Stimulated activated CD4-positive, alpha-beta T cell treated with anti-CD3 and anti-CD28 coated beads, Interleukin-15, amount 100 ng/mL, for 1 hour (primary cell): ENCODE measurements at places on chromosomes 4 and X.

DNA sequence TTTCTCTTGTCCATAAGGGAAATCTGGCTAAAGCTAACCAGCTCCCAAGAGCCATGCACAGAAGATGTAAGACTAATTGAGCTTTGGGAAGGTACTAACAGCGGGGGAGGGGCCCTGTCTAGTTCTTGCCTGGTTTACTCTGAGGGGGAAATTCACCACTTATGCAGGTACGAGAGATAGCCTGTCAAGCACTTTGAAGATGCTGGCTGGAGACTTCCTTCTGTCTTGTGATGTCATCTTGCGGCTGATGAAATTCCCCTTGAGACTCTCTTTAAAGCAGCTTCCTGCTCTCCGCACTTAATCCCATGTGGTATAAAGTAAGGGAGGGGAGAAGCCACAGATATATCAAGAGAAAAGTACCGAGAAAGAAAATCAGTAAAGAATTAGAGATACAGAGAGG lies 345.3 kb downstream of the MAPK10 start:
- no peak for DNase-seq

GRCh38 chr4:39976945-39977488 lies 694 bp downstream of the PDS5A start:
- DNase-seq, result peak; percentile 40

GRCh38 chr4:182738283-182739047 lies 178.7 kb downstream of the DCTD start:
- no peak for DNase-seq

GRCh38 chr4:148749403-148749802 lies 307.2 kb upstream of the NR3C2 start:
- DNase-seq, result no peak

GRCh38 chr4:184826691-184827270 lies 1.0 kb upstream of the ACSL1 start:
- DNase-seq, result no peak

- DNase-seq, result no peak
These were observed 12.5 kb downstream of the CCNG2 start for GRCh38 chr4:77169481-77169880.

- no peak for DNase-seq
These were observed 69.4 kb downstream of the KCNIP4 start for GRCh38 chr4:21879187-21879586.

DNA sequence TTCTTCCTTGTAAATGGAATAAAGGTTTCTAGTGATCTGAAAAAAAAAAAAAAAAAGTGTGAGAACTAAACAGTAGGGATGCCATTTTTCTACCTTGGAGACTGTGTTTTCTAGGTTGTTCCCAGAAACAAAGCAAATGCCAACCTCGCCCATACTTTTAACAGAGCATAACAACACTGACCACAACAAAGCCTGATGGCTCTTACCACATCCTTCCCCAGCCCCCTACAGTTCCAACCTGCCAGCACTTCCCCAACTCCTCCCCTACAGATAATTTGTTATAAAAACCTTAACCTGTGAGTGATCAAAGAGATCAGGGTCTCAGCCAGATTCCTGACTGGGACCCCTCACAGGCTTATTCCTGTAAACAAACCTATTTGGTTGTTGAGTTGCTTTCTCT lies 940.0 kb downstream of the SH3BGRL start:
- DNase-seq, result no peak

DNA sequence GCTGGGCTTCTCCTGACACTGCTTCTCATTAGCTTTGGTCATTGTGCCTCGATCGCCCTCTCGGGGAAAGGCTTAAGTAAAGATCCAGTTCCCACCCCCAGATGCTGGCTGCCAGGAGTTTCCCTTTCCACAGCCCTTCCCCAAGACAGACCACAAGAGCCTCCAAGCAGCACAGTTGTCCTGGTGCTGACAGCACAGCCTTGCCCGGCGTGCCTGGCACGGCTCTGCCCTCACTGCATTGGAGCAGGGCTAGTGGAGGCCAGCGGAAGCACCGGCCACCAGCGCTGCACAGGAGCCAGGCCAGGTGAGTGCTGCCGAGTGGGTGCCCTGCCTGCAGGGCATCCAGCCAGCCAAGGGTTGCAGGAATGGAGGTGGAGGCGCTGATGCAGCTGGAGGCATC lies 9.7 kb upstream of the MSANTD1 start:
- no peak for DNase-seq

GRCh38 chr4:145480257-145480656 lies 1.4 kb upstream of the SMAD1 start:
- DNase-seq, result no peak

GRCh38 chrX:51641421-51642021 lies 22.8 kb upstream of the CENPVL3 start:
- DNase-seq, result no peak

GRCh38 chr4:64508089-64508488 lies 98.8 kb upstream of the TECRL start:
- DNase-seq, result no peak

GRCh38 chrX:132206259-132206658 lies 13.0 kb downstream of the RAP2C start:
- no peak for DNase-seq

GRCh38 chr4:16852228-16852627 lies 46.2 kb downstream of the LDB2 start:
- no peak for DNase-seq

DNA sequence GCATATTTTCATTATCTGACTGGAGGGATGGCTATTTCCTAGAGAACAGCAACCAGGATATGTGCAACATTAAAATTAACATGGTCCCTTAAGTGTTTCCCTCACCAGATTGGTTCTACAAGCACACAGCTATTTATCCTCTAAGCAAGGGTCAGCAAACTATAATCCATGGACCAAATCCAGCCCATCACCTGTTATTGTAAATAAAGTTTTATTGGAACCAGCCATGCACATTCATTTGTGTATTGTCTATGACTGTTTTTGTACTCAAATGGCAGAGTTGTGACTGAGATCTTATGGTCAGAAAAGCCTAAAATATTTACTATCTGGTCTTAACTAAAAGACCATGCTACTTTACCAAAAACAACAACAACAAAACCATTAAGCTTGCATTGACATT lies 77.9 kb downstream of the AMELX start:
- no peak for DNase-seq

GRCh38 chr4:143397887-143398286 lies 61.2 kb downstream of the GAB1 start:
- no peak for DNase-seq

DNA sequence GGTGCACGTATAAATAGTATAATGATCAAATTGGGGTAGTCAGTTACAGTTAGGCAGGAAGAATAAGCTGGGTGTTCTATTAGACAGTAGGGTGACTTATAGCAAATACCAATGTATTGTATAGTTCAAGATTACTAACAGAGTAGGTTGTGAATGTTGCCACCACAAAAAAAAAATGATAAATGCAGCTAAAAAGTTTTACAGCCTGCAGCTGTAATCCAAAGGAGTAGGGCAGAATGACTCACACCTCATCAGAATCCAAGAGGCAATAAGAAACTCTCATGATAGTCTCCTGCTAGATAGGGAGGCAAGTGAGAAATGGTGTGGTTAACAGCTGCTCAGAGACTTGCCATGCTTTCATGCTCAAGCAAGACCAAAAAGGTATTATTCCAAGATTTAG lies 19.6 kb upstream of the TCEAL4 start:
- DNase-seq, result no peak

DNA sequence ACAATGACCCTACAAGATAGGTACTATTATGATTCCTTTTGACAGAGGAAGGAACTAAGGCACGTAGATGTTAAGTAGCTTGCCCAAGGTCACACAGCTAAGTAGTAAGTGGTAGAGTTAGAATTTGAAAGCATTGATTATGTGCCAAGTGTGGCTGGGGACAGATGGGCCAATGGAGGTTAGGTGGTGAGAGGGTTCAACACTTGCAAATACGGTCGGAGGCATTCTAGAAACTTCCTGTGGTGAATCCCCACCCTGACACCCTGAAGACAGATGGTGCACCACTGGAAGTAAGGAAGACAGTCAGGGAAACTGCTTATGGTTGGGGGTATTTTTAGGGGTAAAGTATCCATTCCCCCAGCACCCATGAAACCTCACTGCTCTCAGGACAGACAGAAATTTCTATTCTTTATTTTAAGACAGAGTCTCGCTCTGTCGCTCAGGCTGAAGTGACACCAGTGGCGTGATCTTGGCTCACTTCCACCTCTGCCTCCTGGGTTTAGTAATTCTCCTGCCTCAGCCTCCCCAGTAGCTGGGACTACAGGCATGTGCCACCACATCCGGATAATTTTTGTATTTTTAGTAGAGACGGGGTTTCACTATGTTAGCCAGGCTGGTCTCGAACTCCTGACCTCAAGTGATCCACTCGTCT lies 142.5 kb downstream of the RASL11B start:
- DNase-seq, result no peak

DNA sequence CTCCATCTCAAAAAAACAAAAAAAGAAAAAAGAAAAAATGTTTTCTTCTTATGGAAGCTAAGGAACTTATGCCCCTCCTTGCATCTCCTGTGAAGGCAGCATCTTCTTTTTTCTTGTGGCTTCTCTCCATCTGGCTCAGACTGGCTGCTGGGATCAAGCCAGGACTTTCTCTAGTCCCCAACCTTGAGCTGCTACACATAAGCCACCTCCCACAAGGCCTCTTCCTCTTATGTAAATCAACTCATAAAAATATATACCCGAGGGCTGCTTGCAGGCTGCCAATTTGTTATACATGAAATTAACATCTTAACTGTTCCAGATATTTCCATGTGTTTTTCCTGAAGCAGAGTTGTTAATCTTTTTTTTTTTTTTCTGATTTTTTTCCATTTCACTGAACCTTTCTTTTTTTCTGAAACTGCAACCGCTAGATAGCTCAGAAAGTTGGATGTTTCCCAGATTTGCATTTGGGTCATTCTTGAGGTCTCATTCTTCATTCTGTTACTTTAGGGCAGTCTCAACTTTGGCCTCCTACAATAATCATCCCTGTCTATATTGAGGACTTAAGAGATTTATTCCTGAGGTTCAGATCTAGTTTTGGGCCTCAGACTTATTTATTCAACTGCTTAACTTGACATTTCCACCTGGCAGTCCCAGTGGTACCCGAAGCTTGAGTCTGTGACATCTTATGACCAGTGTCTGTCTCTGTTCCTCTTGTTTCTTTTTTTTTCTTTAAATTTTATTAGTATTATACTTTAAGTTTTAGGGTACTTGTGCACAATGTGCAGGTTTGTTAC lies 10.3 kb downstream of the SNX25 start:
- DNase-seq, result no peak

- DNase-seq, result no peak
These were observed 14.9 kb downstream of the VBP1 start for GRCh38 chrX:155231163-155231562.

DNA sequence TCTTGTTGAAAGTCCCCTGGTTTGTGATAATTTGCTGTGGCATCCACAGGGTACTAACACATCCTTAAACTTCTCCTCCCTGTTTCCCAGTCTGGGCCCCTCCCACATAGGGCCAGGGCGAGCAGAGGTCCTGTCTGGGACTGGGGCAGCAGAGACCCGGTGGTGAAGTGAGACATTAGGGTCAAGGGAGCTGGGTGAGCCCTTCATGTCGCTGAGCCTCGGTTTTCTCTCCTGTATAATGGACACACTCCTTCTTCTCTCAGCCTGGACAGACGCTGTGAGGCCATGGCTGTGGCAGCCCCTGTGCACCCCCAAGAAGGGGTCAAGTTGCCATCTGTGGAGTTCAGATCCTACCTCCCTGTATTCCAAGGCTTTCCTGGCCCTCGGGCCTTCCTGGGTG lies 33.0 kb upstream of the HMX1 start:
- DNase-seq, result no peak

GRCh38 chr4:38157592-38157991 lies 197.4 kb downstream of the PTTG2 start:
- no peak for DNase-seq

DNA sequence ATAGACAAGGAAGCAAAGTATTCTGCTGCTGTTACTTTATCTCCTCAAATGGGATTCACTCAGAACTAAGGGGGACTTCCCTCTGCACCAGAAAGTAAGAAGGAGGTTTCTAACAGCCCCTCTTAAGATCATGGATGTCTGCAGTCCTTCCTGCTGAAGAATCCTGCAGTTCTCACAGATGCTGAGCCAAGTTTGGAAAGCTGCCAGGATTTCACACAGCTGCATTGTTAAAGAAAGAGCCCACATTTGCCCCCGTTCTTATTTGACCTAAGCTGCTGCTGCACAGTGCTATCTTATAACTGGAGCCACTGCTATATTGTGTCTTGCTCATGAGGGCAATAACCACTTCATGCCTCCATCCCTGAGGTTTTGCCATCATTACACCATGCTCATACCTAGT lies 81.1 kb downstream of the FAAH2 start:
- DNase-seq, result no peak

DNA sequence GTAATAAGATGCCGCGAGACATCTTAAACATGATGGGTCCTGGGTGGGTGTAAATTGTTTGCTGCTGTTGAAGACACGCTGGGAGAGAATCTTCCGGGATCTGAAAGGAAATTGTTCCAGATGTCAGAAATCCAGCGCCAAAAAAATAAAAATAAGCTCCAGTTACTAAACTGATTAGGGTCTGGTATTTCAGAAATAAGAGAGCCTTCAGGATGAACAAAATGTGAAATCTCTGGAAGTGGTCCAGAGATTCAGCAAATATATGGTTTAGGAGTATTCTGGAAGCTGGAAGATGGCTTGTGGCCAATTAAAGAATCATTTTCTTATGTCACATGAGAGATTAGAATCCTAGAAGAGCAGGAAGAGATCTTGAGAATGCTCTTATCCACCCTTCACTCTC lies 75.8 kb upstream of the NHS start:
- no peak for DNase-seq
